ENCODE measurements at places on chromosomes 3 and 15. TPM values are rescaled to one million over a fixed set of nuclear protein-coding genes. Genes with fewer than 3 reads are reported as not detected.
A peak's percentile ranks its signal among the peaks of the same experiment; 100 is the strongest.

DNA sequence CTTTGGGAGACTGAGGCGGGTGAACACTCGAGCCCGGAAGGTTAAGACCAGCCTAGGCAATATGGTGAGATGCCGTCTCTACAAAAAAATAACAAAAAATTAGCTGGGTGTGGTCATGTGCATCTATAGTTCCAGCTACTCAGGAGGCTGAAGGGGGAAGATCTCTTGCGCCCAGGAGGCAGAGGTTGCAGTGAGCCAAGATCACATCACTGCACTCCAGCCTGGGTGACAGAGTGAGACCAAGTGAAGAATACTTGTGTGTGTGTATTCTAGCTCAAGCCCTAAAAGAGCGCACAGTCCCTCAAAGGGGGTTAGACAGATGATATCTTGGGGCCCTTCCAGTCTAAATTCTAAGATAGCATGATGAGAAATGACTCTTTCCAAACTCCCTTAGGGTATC lies 23.7 kb downstream of the DAPK2 start:
- no peak for DNase-seq

- no peak for DNase-seq
Measured at GRCh38 chr3:186510374-186511079, 33.7 kb downstream of the CRYGS start.

Gene HHATL
- 1.2 TPM for total RNA-seq

Gene ZBED2
- 0.52 TPM for total RNA-seq

DNA sequence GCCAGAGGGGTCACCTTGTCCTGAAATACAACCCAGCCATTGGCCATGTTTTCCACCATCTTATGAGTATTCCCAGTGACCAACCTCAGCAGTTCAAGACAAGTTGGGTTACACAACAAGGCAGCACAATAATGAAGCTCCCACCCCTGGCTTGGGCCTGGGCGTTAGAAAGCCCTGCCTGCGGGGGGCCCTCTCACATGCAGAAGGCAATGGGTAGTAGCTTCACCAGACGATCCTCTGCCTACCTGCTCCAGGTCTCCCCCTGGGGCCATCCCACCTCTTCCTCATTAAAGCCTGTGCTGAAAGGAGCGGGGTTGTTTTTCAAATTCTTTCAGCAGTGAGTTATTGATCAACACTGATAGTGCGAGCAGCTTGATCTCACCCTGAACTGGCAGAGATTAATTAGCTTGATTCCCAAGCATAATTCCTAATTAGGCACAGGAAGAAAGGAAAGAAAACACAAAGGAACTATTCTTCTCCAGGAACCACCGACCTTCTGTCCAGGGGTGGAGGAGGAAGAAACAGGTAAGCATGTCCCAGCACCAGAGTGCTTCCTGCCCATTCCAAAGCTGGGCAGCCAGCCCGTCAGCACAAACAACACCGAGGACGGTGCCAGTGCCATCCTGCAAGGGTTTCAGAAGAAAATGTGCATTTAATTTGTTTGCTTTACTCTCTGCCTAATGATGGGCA lies 79.7 kb upstream of the CGNL1 start:
- DNase-seq, result peak; percentile 54

GRCh38 chr3:180829409-180830405 lies 82.8 kb upstream of the FXR1 start:
- DNase-seq, result no peak

DNA sequence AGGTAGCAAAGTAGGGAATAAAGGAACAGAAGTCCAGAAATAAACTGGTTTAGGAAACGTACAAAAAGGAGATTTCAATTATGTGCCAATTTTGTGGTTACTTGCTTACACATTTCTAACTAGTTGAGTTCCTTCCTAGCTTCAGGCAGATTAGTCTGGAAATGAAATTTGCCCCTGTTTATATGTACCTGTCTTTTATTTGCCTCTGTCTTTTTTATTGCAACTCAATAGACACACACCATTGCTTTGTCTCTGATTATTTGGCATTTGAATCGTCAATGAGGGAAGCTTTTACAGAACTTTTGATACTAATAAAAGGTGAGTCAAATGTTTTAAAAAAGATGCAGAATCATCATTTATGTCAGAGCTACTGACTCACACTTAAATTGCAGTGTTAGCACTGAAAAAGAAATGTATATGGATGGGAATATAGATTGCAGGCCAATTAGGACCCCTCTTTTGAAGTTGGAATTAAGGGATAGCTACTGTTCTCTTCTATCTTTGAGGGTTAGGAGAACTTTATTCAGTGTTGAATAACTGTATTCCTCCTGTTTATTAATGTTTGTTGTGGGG lies 60.5 kb downstream of the TRAK1 start:
- no peak for DNase-seq

DNA sequence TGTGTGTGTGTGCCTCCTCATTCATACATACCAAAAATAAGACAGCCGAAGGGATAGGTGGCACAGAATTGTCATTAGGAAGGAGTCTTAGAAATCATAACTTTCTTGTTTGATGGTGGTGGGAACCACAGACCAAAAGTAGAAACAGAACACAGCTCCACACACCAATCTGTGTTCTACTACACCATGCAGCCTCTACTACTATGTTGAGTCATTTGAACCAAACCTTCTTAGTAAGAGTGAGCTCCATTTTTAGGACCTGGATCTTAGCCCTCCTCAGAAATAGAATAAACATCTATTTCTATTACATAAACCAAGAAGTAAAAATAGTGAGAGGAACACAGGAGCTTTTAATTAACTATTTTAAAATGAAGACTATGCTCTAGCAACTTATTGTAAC lies 27.9 kb upstream of the PLCH1 start:
- no peak for DNase-seq

DNA sequence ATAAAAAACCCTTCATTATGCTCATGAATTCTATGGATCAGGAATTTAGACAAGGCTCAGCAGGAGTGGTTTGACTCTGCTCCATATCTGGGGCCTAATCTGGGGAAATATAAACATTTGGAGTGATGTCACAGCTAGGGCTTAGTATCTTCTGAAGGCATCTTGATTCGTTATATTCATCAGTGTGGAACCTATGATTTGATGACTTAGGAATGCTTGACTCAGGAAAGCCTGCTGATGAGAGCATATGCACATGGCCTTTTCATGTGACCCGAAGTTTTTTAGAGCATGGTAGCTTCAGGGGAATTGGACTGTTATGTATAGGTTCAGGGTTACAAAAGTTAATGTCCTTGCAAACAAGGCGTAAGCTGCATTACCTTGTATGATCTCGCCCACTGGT lies 184.9 kb upstream of the LRRC3B start:
- DNase-seq, result no peak

Gene PLCD1
- 46.8 TPM for total RNA-seq

Gene BFSP2
- 0.64 TPM for total RNA-seq

Gene ROBO1
- 9.4 TPM for total RNA-seq

Gene SCN11A
- 0.05 TPM for total RNA-seq

Gene LMAN1L
- total RNA-seq, result not detected

DNA sequence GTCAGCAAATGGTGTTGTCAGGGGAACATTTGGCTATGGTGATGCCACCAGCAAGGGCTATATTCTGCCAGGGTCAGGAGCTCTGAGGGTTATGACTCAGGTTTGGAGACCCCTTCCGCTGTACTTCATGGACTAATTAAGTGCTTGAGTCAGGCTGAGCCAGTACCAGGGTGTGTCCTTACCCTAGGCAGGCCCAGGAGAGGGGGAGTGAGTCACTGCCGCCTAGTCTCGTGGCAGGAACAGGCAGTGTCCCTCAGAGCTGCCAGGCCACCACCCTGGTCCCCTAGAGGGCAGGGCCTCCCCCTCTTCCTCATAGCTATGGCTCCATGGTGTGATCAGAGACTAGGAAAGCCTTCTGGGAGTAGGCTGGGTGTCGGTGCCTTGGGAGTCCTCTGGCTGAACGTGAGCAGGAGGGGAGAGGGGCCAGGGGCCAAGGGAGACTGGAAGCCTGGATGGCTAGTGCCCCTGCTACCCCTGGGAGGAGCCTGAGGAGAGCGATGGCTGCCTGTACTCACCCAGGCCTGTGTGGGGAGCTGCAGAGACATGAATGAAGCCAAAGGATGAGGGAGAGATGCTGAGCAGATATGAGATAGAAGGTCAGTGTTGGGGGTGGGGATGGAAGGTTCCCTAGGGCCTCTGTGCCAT lies 10.6 kb downstream of the MAPKAPK3 start:
- no peak for DNase-seq

DNA sequence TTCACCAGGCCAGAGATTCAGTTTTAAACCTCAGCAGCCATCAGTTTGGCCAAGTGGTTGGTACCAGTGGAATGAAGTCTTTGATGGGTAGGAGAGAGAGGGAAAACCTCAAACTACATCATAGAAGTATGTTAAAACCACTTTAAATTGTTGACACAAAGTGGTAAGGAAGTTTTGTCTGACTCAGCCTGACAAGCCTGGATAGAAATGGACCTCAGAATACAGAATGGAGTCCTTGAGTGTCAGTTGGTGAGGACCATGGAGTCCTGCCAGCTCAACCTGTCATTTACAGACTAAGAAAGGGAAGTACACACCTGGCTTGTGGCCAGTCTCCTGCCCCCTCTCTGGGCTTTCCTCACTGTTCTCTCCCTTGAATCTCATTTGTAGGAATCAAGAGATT lies 12.1 kb downstream of the EAF1 start:
- no peak for DNase-seq

- DNase-seq, result no peak
Measured at GRCh38 chr3:71843071-71843470, 58.1 kb upstream of the PROK2 start.

- no peak for DNase-seq
Measured at GRCh38 chr3:158846803-158847451, 45.1 kb downstream of the MFSD1 start.

Gene KCNMB3
- total RNA-seq, result 1.7 TPM

DNA sequence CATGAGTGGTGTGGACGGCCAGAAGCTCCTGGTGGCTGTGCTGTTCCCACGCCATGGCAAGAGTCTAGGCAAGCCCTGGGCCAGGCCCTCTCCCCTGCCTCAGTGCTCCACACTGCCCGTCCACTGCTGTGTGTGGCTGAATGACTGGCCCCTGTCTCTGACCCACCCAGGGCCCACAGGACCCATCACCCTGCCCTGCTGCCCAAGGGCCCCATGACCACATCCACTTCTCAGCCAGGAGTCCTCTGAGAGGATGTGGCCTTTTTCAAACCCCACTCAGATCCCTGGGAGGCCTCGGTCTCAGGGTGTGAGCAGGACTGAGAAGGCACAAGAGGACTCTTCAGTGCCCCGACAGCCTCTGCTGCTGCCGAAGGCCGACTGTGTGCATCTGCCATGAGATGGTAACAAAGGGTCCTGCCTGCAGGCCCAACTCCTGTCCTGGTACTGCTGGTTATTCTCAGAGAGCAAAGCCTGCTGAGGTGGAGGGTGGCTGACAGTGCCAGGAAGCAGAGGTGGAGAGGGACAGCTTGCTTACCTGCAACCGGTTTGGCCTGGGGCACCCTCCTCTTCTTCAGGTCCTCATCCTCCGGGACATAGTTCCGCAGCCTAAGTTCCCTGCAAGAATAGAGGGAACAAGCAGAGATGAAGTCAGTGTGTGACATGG lies 47.5 kb downstream of the PTH1R start:
- DNase-seq, result no peak

DNA sequence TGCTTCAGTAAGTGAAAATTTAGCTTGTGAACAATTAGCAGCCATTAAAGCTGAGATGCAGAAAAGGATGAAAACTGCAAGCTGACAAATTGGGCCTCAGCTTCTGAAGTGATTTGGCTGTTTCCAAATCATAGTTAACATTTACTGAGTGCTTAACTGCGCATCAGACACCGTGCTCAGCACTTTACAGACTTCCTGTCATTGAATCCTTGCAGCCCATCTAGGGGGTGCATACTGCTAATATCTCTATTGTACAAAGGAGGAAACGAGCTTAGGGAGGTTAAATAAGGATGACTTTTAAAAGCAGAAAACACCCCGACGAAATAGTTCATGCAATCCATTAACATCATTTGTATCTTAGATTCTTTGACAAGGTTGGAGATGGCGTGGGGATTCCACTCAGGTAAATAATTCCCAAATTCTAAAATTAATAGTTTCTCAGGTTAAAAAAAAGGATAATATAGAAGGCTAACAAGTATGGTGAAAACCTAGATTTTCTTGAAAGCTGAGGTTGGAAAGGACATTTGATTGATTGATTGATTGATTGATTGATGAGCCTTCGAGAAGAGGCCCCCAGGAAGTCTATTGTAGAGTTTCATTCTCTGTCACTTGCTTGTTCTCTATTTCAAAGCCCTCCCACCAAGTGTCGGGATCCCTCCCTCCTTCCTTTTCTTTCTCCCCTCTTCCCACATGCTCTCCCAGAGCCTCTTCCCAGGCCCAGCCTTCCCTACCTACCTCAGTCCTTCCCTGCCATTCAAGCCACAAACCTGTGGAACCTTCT lies 23.5 kb upstream of the EPHB3 start:
- no peak for DNase-seq

DNA sequence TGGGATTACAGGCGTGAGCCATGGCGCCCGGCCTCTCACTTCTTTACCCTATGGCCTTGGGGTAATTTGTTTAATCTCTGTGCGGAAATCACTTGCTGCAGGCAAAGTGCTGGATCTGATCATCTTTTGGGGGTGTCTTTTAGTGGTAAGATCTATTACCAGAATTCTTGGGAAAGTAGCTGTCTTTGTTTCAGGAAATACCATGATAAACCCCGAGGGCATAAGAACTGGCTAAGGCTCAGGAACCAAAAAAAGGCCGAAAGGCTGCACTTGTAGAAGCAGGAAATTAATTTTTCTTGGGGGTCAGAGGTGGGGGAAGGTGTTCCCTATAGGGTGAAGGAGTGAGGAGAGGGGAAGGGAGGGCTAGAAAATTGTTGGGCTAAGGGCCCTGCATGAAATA lies 22.7 kb upstream of the IGF2BP2 start:
- DNase-seq, result no peak

DNA sequence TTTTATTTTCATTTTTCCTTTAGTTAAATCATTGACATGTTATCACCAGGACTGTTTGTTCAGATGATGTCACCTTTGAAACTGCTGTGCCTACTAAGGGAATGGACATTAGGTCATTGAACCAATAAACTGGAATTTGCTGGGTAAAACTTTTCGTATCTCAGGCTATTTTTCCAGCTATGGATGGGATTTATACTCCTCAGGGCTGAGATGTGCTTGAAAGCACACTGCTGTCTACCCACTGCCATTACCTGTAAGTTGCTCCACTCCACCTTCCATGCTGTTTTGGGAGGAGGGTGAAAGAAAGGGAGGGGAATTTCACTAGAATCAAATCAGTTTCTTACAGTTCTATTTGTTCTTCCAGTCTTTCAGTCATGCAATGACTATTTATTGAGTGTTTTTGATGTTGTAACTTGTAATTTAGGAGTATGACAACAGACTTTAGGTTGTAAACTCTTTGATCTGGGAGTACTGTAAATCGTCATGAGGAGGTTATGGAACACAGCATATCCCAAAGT lies 11.3 kb downstream of the EHD4 start:
- DNase-seq, result no peak

Gene CLDN18
- 0.44 TPM for total RNA-seq

GRCh38 chr3:17481116-17481515 lies 261.3 kb downstream of the TBC1D5 start:
- no peak for DNase-seq

DNA sequence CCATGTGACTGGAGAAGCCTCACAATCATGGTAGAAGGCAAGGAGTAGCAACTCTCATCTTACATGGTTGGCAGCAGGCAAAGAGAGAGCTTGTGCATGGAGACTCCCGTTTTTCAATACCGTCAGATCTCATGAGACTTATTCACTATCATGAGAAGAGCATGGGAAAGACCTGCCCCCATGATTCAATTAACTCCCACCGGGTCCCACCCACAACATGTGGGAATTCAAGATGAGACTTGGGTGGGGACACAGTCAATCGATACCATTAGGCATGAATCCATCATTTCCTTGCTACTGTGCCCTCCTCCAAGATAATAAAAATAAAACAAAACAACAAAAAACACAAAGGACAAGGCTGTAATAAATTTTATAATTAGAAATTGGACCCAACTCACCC lies 384.7 kb upstream of the MEIS2 start:
- no peak for DNase-seq

Data from colonic mucosa (tissue), 4 donors.